ENCODE measurements at places on chromosomes 4 and X.

GRCh38 chr4:73821325-73821724 lies 15.2 kb upstream of the CXCL6 start:
- no peak overlapping the region for H3K4me3 ChIP-seq
- DNase-seq: no peak
- no peaks in the 10 kb centered on the region for H3K4me1 ChIP-seq
- no peak overlapping the region for H3K27ac ChIP-seq
- no peaks in the 10 kb centered on the region for H3K36me3 ChIP-seq
- H3K27me3 ChIP-seq: no peaks in the 10 kb centered on the region

GRCh38 chr4:76883147-76883546 lies 14.8 kb downstream of the SOWAHB start:
- H3K4me1 ChIP-seq: no peaks in the 10 kb centered on the region
- no peak overlapping the region for H3K27ac ChIP-seq
- DNase-seq: no peak
- H3K27me3 ChIP-seq: no peaks in the 10 kb centered on the region
- no peak overlapping the region for H3K4me3 ChIP-seq
- no peaks in the 10 kb centered on the region for H3K36me3 ChIP-seq

GRCh38 chr4:13640149-13640940 lies 12.8 kb upstream of the BOD1L1 start:
- DNase-seq: no peak
- H3K36me3 ChIP-seq: no peaks in the 10 kb centered on the region
- peaks cover 9% of the 10 kb centered on the region for H3K4me1 ChIP-seq

GRCh38 chr4:142380052-142380602 lies 466.0 kb downstream of the INPP4B start:
- H3K4me1 ChIP-seq: no peaks in the 10 kb centered on the region
- no peaks in the 10 kb centered on the region for H3K27me3 ChIP-seq
- no peaks in the 10 kb centered on the region for H3K36me3 ChIP-seq
- DNase-seq: no peak
- H3K27ac ChIP-seq: no peak overlapping the region
- no peak overlapping the region for H3K4me3 ChIP-seq

- no peak overlapping the region for H3K4me3 ChIP-seq
- DNase-seq: no peak
- H3K27ac ChIP-seq: no peak overlapping the region
These were observed 40.7 kb downstream of the SPCS3 start for GRCh38 chr4:176360446-176360845.

GRCh38 chr4:3013839-3014350 lies 50.5 kb downstream of the GRK4 start:
- H3K27me3 ChIP-seq: no peaks in the 10 kb centered on the region
- no peak overlapping the region for H3K4me3 ChIP-seq
- H3K4me1 ChIP-seq: peaks cover 8% of the 10 kb centered on the region
- no peak overlapping the region for H3K27ac ChIP-seq

DNA sequence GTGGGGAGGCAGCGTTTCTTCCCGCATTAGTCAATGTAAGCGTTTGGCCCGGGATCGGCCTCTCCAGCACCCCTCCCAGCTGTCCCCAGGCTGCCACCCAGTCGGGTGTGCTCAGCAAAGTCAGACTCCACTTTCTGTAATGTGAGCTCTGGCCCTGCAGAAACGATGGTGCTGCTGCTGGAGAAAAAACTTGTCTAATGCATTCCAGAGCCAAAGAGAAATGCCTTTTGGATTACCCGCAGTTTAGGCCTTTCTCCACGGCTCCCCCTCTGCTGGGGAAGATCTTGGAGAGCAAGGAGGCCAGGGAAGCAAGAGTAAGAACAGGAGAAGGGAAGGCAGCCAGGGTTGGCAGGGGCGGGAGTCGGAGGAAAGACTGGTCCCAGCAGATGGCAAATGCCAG lies 55.2 kb downstream of the ELF4 start:
- H3K27me3 ChIP-seq: no peaks in the 10 kb centered on the region
- H3K36me3 ChIP-seq: peaks cover 15% of the 10 kb centered on the region
- DNase-seq: no peak
- no peak overlapping the region for H3K27ac ChIP-seq

DNA sequence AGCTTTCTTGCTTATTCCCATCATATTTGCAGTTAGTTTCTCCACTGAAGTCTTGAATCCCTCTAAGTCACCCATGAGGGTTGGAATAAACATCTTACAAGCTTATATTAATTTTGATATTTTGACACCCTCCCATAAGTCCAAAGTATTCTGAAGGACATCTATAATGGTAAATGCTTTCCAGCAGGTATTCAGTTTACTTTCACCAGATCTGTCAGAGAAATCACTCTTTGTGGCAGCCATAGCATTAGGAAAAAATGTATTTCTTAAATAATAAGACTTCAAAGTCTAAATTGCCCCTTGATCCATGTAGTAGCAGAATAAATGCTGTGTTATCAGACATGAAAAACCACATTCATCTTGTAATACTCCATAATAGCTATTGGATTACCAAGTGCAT lies 1371.7 kb upstream of the PABPC4L start:
- H3K4me1 ChIP-seq: no peaks in the 10 kb centered on the region
- no peak overlapping the region for H3K27ac ChIP-seq
- DNase-seq: no peak
- no peak overlapping the region for H3K4me3 ChIP-seq
- no peaks in the 10 kb centered on the region for H3K27me3 ChIP-seq

- no peak overlapping the region for H3K4me3 ChIP-seq
- no peaks in the 10 kb centered on the region for H3K4me1 ChIP-seq
- no peak for DNase-seq
- H3K27ac ChIP-seq: no peak overlapping the region
- H3K36me3 ChIP-seq: peaks cover 9% of the 10 kb centered on the region
- H3K27me3 ChIP-seq: no peaks in the 10 kb centered on the region
These were observed 43.0 kb downstream of the SEPSECS start for GRCh38 chr4:25117274-25117673.
